ENCODE measurements at places on chromosomes 6 and 20.
A peak's percentile ranks its signal among the peaks of the same experiment; 100 is the strongest.

DNA sequence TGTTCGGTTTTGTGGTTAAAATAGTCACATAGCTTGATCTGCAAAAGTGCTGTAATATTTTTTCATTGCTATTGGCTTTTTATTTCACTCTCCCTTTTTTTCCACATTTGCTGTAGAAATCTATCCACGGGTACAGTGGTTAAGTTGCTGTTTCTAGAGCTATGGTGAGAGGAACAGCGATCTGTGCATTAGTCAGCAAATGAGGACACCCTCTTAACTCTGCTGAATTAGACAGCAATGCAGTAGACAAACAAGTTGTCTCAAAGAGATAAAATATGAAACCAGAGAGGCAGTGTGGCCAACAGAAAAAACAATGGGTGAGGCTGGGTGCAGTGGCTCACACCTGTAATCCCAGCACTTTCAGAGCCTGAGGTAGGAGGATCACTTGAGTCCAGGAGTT is 17.6 kb upstream of the SYNJ2 start:
- peak; percentile 57 for DNase-seq

- DNase-seq, result no peak
Observed at GRCh38 chr20:13220904-13221297, at the start of gene ISM1. ISM1 (plus strand) TSS chr20:13221274; CDS start chr20:13221777, 503 bp downstream.

GRCh38 chr6:46565531-46565930 is 74.3 kb upstream of the RCAN2 start:
- DNase-seq, result no peak

DNA sequence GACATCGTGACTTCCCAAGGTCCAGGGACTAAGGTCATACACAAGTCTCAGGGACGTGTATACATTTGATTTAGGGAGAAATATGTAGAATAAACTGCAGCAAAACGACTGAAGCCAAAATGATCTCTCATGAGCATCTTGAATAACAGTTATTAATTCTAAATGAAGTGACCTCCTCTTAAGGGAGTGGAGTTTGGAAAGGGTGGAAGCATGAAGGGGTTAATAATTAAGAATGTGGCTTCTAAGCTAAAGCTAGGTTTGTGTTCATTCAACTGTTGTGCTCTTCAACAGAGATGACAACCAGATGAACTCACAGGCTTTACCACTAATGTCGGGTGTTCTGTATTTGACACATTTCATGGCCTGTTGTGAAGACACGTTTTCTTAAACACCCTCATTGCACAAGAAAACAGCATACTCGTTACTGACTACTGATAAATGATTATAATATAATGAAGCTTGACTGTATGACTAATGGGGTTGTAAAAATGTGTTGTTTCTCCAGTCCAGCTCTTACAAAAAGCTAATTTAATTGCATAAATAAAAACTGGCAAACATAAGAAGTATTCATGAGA is 1.5 kb downstream of the PPP1R14C start:
- DNase-seq, result no peak

DNA sequence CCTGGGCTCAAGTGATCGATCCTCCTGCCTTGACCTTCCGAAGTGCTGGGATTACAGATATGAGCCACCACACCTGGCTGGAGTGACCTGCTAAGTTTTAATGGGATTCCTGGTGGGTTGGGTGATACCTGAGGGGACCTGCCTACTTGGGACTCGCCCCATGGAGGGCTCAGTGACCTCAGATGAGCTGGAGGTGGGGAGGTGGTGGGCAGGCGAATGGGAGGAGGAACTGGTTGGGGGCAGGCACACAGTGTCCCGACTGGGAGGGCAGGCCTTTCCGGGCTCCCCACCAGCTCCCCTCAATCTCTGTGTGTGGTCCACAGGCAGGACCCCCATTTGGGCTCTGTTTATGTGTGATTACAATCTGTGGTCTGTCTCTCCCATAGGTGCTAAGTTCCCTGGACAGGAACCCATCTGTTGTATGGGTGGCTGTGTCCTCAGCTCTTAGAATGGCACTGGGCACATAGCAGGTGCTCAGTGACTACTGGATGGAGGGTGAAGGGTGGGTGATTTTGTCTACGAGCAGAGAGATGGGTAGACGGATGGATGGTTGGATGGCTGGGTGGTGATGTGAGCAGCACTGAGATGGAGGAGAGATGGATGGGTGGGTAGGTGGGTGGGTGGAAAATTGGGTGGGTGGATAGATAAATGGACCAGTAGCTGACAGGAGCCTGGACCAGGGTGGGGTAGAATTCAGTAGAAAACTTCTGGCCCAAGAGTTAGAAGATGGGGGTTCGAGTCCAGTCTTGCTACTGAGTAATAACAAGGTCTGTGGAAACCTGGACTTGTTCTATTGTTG is 23.8 kb downstream of the CEBPB start:
- DNase-seq, result no peak

DNA sequence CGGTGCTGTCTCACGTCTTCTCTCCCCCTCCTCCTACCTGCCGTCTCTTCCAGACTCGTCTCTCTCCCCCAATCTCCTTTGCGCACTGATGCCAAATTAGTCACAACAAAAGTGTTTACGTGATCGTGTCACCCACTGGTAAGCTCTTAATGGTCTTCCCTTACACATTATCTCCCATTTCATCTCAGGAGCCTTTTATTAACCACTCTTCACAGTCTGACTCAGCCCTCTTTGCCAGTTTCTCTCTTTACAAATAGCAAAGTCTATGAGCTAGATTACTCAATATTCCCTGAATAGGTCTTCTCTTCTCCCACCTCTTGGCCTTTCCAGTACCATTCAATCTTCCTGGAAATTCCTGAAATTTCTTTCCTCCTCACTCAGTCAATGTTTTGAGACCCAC is 247.0 kb downstream of the ESR1 start:
- DNase-seq, result no peak

GRCh38 chr6:108277831-108278230 is 17.0 kb upstream of the SNX3 start:
- peak; percentile 7 for DNase-seq

DNA sequence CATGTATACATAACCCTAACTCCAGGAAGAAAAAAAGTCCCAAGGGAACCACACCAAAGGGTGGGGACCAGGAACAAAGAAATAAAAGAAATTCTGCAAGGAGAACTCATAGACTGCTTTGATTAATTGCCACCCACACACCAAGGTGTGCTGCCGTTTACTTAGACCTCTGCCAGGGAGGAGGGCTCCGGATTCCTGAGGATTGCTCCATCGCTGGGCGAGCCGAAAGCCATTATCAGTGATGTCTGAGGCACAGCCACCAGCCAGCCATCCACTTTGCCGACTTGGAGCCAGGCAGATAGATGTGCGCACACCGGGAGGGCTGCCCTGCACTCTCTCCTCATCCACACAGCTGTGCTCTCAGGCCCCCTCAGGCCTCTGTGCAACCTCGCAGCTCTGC is 272.7 kb upstream of the FOXQ1 start:
- no peak for DNase-seq

DNA sequence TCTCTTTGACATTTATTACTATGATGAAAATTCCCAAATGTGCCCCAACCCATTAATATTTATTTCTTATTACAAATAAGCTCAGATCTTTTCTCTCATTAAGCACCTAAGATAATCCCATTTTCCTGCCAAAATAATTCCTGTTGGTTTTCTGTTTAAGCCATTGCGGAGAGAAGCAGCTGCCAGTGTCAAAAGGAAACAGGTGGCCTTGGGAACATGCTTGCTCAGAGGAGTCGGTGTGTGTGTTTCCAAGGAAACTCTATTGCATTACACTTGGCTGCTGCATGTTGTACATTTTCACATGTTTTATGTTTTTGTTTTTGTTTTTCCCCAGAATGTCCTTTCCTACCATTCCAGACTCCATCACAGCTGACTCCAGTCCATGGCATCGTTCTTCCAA is 56.4 kb downstream of the CD24 start:
- no peak for DNase-seq

DNA sequence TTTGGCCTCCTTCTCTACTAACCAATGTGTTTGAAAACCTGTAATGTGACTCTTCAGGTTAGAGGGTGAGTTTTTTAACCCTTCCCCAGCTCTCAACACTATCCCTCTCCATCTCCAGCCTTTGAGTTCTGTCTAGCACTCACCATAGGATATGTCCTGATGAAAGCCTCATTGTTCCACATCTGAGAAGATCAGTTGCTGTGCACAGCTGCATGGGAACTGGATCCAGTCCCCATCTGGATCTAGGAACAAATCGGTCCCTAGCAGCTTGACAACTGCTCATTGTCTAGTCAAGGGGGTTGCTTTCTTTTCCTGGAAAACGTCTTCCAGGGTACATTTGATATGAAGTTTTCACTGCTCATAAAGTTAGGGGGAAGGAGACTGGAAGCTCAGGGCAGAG is 45.4 kb upstream of the AGPAT4 start:
- DNase-seq, result no peak

- no peak for DNase-seq
Observed at GRCh38 chr20:43528258-43528875, 20.9 kb downstream of the L3MBTL1 start.

- no peak for DNase-seq
Observed at GRCh38 chr6:39669973-39670342, 55.2 kb downstream of the KIF6 start.

DNA sequence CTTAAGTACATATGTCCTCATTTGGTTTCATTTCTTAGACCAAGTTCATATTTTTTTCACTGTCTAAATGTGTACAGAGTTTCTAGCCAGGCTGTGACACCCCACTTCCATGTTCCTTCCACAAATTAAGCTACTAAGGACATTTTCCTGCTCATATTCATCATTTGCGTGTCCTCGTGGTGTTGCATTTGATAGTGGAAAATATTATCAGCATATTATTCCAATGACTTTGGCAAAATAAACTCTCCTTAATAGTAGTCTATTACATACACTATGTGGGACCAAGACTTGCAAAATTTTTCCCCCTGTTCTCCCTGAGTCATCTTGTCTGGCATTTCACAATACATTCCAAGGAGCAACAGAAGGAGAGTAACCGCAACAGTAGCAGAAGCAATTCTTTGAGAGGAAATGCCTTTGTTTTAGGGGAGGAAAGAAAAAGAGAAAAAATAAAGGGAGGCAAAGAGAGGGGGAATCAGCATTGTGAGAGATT is 599.2 kb downstream of the COL12A1 start:
- DNase-seq, result peak; percentile 98

DNA sequence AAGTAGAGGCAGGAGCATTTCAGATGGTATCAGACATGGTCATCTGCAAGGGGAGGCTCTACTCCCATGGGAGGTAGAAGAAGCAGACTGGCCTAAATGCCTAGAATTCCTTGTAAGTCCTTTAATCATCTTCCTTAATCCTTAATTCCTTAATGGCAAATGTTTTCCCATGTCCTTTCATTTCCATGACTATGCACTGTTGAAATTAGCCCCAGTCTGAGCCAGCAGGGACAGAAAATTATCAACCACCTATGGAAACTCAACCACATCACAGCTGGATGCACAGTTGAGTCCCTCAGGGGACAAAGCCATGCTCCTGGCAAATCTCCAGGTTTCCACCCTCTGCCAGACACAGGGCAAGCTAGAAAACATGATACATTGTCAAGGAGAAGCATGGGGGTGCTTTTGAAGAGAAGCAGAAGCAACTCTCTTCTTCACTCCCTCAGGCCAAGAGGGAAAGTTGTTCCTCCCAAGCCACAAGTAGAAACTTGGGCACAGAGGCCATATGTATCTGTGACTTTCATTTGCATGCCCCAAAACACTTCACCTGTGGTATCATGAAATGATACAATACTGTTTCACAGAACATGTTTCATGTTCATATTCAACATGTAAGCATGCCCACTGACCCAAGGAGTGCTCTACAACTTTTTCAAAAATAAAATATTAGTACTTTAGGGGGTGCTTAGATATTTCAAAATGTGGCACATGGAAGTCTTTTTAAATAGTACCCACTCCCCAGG is 683.6 kb downstream of the KIF16B start:
- DNase-seq, result peak; percentile 41

DNA sequence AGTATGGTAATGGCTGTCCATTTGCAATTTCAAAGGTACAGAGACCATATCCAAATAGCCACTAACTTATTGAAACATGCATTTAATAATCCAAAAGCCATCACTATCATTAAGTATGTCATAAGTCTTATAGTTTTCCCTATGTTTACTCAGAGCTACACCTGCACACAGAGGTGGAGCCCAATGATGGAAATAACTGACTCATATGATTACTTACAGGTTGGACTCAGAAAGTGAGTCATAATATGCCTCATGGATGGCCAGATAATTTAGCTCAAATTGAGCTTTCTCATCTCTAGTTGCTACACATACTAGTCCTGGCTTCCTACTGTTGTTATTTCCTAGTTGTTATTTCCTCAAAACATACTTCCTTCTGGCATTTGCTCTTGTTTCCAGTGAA is 104.4 kb upstream of the KHDRBS2 start:
- DNase-seq, result no peak

GRCh38 chr6:12034349-12034748 is 22.2 kb downstream of the HIVEP1 start:
- no peak for DNase-seq
